ENCODE measurements at places on chromosomes 5 and 9. TPM values are rescaled to one million over a fixed set of nuclear protein-coding genes. Genes with fewer than 3 reads are reported as not detected.

FOXD1 gene
- total RNA-seq, result 12.8 TPM

HAVCR2 gene
- 0.57 TPM for total RNA-seq

PDCD1LG2 gene
- 0.30 TPM for total RNA-seq

RNF183 gene
- total RNA-seq, result not detected

CARD9 gene
- 0.90 TPM for total RNA-seq

JMY gene
- 3.6 TPM for total RNA-seq

IFNA16 gene
- not detected for total RNA-seq

PCDHB14 gene
- total RNA-seq, result 0.08 TPM

Measured in A549 treated with Hydrocortisone at 1 μM for 4 hours (cell line).